ENCODE measurements at places on chromosomes 6 and 20.

DNA sequence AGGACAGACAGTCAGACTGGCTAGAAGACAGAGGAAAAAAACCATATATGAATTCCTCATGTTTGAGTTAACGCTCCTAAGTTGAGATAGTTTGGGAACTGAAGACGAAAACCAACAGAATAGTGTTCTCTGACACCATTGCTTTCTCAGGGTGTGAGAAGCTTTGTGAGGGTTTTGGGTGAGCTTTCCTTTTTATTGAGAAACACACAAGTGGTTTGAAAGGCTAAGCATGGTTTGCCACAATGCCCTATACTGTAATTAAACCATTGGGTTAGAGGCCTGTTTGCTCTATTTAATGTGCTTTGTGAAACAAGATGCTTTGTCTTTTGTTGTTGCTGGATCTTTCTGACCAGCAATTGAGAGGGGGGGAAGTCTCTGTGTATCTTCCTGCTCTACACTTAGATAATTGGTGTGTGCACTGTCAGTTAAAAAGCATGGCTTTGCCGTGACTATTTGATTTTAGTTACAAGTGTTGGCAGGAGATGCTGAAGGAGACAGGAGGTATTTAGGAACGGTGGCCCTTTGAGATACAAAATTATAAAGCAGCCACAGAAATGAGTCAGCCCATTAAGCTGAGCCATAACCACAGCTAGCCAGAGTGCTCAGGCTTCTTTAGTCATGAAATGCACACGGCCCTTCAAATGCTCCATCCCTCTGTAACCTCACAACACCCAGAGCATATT lies 273.0 kb upstream of the PREP start:
- no peak for DNase-seq

- DNase-seq = no peak
Measured at GRCh38 chr6:29793796-29794195, 33.8 kb upstream of the HLA-G start.

DNA sequence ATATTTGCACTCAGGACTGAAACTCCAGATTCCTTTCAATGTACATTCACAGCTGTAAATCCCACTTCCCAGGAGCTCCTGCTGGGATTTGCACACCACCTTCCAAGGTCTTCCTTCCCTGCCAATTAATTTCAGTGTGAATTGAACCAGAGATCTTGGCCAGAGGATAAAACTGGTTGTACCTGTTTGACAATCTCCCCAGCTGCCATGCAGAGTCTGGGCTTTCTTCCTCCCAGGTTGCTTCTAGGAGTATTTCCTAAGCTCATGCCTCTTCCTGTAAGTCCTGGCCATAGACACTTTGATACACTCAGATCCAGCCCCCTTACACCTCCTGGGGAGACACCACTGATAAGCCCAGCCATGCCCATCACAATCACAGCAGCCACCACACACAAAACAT lies 15.6 kb downstream of the MAFB start:
- peak; percentile 54 for DNase-seq

- no peak for DNase-seq
Measured at GRCh38 chr20:40144581-40144980, 544.5 kb downstream of the MAFB start.

DNA sequence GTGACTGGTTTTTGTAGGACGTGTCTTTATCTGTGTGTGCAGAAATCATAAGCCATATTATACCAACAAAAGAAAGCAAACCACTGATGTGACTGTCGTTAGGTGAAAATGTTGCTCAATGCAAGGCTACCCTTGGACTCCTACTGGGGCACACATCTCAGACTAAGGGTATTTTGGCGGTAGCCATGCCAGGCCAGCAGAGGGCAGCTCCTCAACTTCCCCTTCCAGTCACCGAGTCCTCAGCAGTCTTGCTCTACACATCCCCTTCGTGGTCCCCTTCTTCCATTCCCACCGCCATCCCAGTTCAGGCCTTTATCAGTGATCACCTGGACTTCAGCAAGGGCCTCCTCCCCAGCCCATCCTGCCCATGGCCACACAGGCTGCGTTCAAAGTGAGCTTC lies 113.7 kb upstream of the GGTLC1 start:
- DNase-seq = no peak

DNA sequence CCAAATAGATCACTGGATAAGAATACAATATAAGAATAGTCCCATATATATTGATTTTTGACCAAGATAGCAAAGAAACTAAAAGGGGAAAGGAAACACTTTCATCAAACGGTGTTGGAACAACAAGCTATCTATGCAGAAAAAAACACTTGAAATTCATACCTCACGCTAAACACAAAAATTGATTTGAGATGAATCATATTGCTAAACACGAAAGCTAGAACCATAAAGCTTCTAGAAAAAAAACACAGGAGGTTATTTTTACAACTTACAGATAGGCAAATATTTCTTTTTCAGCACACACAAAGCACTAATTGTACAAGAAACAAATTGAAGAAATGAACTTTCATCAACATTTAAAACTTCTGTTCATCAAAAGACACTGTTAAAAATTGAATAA lies 36.7 kb upstream of the TMEM14A start:
- DNase-seq = no peak

DNA sequence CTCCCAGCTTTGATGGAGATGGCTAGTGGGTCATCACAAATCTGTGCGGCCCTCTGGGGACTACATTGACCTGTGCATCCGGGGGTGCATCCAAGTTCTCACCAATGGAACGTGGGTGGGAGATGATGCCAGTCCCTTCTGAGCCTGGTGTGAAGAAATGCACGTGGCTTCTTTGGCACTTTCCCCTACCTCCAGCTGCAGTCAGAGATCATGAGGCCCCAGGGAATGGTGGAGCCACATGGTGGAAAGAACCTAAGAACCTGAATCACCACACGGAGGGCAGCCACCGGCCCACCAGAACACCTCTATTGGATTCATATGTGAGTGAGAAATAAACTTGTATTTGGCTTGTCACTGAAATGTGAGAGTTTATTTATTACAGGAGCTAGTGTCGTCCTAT lies 9.9 kb upstream of the CDKN1A start:
- no peak for DNase-seq

DNA sequence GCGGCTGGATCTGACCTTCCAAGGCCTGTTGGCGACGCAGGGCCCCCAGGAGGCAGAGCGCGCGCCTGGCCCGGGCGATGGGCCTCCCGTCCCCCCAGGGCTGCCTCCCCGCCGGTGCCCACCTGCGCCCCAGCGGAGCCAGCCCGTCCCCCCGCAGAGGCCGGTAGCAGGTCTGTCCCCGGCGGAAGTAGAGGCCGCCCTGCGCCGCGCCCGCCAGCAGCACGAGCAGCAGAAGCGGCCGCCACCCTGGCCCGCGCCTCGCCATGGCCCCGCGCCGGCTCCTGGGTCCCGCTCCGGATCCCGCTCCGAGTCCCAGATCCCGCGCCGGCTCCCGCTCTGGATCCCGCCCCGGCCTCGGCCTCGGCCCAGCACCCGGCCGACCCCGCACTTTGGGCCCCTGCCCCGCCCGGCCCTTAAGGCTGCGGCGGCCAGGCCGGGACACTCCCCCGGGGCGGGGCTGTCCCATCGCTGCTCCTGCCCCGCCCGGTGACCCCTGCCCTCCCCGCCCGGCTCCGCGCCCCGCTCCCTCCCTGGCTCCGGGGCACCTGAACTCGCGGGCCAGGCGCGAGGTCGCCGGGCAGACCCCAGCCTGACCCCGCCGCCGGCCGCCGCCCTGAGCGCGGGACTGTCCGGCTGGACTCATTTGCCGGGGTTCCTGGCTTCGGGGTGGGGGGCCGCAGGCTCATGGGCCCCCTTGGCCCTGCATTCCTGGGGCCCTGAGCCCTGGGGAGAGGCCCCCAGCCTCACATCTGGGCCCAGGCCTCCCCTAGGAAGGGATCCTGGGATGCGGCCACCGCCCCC lies at the start of gene CTSZ:
Gene CTSZ, minus strand, starts transcription at position 391 of the 801 bp plus-strand sequence. Its CDS starts 126 bp downstream, at position 265.
- no peak for DNase-seq

GRCh38 chr6:42604150-42604549 lies 40.3 kb downstream of the UBR2 start:
- DNase-seq = no peak

DNA sequence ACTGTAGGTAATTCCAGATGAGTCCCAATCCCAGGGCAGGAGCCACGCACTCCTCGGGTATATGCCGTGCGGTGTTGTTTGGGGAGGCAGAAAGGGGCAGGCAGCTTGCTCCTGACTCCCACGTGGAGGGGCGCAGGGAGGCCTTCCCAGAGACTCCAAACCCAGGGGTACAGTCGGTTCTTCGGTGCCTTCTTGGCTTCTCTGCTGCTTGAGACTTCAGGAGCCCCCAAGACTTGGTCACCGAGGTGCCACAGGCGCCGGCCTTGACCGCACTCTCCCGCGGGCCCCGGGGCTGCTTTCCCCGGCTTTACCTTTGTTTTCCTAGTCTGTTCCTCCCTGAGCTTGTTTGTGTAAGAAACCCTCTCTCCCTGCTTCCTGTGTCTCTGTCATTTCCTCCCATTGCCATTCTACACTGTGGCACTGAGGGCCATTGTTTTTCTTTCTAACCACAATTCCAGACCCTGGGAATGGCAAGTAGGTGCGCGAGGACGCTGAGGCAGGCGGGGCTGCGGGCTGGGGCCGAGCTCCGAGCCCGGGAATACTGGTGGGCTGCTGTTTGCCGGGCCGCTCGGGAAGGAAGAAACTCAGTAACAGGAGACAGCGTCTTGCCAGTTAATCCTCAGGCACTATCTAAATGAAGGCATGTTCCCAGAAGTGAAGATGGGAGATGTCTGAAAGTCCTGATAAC lies 215.6 kb upstream of the HEY2 start:
- DNase-seq = no peak

DNA sequence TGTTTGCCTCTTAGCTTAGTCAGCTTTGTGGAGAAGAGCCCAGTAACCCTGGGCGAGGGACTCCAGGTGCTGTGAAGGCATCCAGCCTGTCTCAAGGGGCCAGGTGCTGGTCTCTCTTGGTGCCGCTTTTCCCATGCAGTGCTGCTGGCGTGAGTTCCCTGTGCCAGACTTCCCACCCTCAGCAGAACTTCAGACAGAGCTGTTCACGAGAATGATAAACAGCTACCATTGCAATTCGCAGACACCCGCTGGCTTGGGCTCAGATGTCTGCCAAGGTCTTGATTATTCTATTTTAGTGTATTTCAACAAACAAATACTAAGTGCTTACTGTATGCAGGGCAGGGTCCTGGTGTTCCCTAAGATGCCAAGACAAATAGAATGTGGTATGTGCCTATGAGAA lies 57.7 kb downstream of the RNF217 start:
- DNase-seq = no peak

DNA sequence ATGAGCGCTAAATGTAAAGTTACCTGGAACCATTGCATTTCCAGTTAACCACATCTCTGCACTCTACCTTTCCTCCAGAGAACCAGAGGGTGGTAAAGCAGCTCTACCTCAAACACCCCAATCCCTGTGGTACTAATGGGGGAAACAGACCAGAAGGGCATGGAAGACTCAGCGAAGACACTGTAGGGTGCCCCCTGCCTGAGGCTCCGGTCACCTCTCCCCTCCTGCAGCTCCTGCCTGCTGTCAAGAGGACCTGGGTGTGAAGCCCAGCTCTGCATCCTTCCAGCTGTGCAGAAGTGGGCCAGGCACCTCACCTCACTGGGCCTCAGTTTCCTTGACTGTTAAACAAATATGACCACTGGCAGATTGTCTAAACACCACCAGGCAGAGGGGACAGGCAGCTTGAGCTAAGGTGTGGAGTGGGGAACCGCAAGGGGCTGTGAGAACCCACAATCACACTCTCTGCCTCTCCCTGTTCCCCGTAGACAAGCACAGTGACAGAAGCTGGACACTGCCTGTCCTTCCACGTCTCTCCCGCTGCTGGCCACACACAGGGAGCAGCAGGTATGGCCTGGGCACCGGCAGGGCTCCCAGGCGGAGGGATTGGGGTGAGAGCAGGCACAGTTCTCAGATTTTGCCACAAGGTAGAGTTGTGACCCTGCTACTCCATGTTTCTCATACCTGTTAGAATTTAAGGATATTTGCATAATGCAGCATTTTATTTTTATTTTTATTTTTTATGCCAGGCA lies 9.1 kb upstream of the BPIFA2 start:
- no peak for DNase-seq

DNA sequence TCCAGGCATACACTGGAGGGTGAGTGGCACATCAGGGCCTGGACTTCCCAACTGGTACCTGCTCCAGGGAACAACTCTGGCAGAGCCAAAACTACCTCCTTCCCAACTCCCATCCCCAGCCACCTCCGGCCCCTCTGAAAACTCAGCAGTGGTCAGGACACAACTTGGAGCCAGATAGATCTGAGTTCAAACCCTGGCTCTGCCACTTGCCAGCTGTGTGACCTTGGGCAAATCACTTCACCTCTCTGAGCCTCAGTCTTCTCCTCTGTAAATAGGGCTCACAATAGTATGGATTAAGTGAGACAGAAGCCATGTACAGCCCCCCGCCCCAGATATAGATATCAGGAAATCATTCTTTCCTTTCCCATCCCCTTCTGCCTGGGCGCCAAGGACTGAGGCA lies 10.7 kb downstream of the AHCY start:
- DNase-seq = no peak

GRCh38 chr6:11396860-11397259 lies 140.7 kb upstream of the TMEM170B start:
- no peak for DNase-seq

DNA sequence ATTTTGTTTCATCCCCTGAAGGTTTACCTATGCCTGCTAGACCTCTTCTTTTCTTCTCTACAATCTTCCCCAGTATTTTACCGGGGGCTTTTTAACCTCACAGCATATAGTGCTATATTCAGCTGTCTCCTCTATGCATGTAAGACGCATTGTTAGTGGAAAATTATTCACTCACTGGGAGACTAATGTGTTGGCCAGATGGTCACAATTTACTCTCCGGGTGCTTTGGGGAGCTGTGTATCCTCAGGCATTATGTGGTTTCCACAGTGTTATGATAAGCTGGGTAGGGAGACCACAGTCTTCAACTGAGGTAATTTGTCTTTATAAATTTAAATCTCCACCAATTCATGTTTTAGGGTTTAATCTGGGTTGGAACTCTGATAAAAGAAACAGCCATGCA lies 553.8 kb upstream of the PTCHD4 start:
- no peak for DNase-seq

- no peak for DNase-seq
Measured at GRCh38 chr6:25202504-25202903, 76.7 kb upstream of the CARMIL1 start.

- peak; percentile 99 for DNase-seq
Measured at GRCh38 chr6:89080281-89081128, at the start of gene PNRC1. Gene PNRC1, plus strand, starts transcription at chr6:89080751. Its CDS starts 144 bp downstream, at chr6:89080895.
